ENCODE measurements at places on chromosomes 12 and 14.

- DNase-seq = no peak
Measured at GRCh38 chr14:26128931-26129671, 468.7 kb downstream of the NOVA1 start.

- DNase-seq = no peak
Measured at GRCh38 chr12:3791256-3791874, 38.5 kb upstream of the CRACR2A start.

DNA sequence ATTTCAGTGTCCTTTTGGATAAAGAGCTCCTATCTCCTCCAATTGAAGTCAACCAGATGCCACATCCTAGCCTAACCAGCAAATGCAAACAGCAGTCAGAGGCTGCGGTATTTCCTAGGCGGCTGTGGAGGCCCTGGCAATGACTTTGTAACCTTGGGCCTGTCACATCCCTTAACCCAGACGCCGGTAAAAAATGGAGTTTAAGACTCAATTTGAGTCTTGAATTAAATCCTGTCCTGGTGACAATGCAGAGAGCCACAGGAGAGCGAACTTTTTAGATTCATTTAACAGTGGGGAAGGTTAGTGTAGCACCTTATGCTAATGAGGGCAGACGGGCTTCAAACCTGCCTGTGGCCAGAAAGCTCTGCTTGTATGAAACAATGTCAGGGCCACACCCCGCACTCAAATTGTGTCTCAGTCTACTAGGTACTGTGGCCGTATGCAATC, 1.3 kb downstream of the C12orf75 start:
- DNase-seq = peak; percentile 24

GRCh38 chr14:76929927-76930326, 98.6 kb downstream of the IRF2BPL start:
- peak; percentile 56 for DNase-seq

- DNase-seq = no peak
Measured at GRCh38 chr14:55126034-55126433, 3.0 kb upstream of the LGALS3 start.

DNA sequence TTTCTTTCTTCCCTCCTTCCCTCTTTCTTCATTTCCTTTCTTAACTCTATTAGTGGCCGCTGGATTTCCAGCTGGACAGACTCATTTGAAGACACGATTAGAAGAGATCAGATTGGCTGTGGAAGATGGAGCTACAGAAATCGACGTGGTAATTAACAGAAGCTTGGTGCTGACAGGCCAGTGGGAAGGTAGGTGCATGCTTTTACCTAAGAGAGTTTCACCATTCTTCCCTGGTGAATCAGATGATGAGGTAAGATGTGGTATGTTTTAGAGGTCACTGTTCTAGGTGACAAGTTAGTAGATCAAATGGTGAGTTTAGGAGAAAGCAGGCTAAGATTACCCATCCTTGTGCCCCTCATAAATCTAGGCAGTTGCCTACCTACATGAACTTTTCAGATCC, 51.6 kb downstream of the DERA start:
- DNase-seq = no peak

GRCh38 chr12:32272465-32272864, 126.9 kb upstream of the FGD4 start:
- no peak for DNase-seq

- no peak for DNase-seq
Measured at GRCh38 chr12:112936927-112937326, 1.3 kb upstream of the OAS3 start.

DNA sequence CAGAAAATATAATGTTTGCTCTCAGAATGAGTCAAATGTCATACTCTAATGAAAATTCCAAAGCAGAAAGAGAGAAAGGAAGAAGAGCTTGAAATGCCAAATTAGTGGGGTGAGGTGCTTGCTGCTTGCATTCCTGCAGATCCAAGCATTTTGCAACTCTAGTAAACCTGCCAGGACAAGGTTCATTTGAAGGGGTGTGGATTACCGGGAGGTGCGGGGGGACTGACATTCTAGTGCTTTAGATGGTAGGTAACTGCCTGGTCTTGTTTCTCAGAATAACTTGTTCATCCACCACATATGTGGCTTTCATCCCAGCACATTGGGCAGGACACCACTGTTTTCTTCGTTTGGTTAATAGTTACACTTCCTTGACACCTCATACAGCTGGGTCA, 144.4 kb downstream of the AKAP6 start:
- DNase-seq = no peak

DNA sequence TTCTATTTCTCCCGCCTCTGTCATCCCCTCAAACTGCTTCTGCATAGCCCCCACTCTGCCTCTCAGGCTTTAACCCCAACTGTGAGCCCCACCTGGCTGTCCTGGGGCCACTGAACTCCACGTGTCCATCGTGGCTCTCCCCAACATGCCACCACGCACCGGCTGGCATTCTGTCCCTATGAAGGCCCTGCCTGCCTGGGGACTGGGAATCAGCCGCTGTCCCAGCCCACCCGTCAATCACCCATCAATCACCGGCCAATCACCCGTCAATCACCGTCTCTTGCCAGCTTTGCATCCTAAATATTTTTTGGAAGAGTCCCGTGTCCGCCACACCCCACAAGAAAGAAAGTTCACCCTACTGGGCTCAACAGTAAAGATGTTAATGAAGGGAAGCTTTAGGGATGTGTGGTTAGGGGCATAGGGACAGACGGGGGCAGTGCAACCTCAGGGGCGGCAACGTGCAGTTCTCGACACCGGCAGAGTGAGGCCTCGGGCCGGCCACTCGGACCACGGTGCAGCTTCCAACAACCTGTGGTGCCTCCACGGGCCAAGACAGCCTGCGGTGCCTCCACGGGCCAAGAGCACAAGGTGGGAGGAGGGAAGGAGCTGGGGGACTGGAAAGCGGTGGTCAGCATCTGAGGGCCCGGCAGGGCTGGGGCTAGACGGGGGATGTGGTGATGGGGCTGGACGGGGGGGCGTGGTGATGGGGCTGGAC, 85.6 kb downstream of the GALNT9 start:
- DNase-seq = no peak

Data from stimulated activated CD4-positive, alpha-beta T cell treated with anti-CD3 and anti-CD28 coated beads, Interleukin-15, amount 100 ng/mL, for 24 hours (primary cell).